Posterior cingulate gyrus (tissue), 11 donors: ENCODE measurements at places on chromosomes 4 and X.

GRCh38 chr4:8227201-8227770 is 28.2 kb downstream of the SH3TC1 start:
- DNase-seq = no peak

- DNase-seq = peak; percentile 91
Measured at GRCh38 chr4:175671491-175671934, 140.6 kb downstream of the GPM6A start.

DNA sequence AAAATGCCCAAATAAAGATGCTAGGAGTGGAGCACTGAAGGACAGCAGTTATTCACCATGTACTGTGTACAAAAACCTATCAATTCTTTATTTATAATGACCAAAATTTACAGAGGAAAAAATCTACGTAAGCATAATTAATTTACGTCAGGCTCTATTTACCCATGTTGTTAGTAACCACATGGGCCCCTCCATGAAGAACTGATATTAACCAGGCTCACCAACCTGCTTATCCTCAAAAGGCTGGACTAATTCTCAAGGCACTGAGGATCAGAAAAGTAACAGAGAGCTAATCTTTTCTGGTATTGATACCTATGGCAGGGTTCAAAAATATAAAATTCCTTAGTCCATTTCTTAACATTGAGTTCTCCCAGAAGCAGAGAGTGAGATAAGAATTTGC is 140.0 kb downstream of the ARHGAP6 start:
- DNase-seq = no peak

- no peak for DNase-seq
Measured at GRCh38 chr4:5686338-5686737, 22.0 kb downstream of the EVC2 start.

DNA sequence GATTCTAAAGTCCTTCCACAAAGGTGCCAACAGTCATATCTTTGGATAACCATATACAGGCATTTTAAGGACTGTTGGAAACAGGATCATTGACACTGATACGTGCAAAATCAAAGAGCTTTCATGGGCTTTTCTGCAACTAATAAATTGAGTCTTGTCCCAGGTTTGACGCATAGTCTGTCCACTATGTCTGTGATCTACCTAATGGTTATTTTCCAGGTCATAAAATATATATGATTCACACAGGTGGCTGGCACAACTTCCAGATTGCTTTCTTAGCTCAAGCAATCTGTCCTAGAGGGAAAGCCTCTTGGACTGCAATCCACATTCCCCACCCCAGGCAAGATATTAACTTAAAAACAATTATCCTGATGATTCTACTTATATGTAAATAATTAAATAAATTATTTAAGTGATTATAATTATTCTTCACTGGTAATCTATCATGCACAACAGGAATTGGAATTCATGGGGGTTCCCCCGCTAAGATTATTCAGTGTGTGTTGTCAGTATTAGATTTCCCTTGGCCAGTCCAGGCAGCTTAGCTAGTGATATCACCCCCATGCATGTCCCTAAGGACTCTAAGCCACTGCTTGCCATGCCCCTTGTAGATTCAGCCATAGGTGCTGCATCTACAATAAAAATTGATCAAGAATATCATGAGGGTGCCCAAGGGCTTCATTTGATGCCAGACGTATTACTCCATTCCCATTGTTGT is 97.8 kb downstream of the TLL1 start:
- no peak for DNase-seq
